ENCODE measurements at places on chromosomes 11 and 22.
A peak's percentile ranks its signal among the peaks of the same experiment; 100 is the strongest.

GRCh38 chr11:64413417-64413816 is 54.5 kb downstream of the RPS6KA4 start:
- DNase-seq = no peak

GRCh38 chr11:115718106-115718505 is 213.9 kb upstream of the CADM1 start:
- no peak for DNase-seq

GRCh38 chr11:86715611-86716010 is 43.2 kb upstream of the ME3 start:
- no peak for DNase-seq

- DNase-seq = no peak
These were observed 796.3 kb upstream of the ANO3 start for GRCh38 chr11:25535467-25536272.

GRCh38 chr11:34161812-34162492 is 56.5 kb downstream of the NAT10 start:
- peak; percentile 63 for DNase-seq

GRCh38 chr22:30675436-30675835 is 7.8 kb upstream of the DUSP18 start:
- DNase-seq = no peak

DNA sequence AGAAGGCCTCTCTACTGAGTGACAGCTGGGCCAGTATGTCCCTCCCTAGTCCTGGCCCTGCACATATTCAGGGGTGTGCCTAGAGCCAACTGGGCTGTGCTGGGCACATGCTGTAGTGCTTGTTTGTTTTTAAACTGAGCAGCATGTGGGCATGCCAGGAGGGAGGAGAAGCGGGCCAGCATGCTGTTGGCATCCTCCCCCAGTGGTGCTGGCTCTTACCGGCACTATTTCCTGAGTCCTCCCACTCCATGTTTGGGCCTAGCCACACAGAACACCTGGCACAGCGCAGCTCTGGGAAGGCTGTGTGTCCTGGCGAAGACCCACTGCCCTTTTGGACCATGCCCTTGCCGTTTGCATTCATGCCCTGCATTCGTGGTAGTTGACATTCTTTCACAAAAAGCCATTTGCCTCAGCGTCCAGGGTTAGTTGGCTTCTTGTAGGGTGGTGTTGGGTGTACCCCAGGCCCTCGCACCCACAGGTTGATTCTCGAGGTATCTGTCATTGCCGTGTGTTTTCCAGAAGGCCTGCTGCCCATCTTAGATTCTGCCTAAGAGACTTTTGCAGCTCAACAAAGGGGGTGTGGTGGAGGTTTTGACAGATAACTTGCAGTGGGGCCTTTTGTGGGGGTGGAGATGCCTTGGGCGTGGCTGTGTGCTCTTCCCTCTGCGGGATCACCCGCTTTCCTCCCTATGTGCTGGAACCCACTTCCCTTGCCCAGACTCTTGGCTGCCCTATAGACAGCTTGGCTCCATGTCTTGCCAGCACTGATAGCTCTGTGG is 13.6 kb downstream of the DGCR8 start:
- no peak for DNase-seq

GRCh38 chr11:96254854-96255253 is 88.1 kb downstream of the MAML2 start:
- no peak for DNase-seq

DNA sequence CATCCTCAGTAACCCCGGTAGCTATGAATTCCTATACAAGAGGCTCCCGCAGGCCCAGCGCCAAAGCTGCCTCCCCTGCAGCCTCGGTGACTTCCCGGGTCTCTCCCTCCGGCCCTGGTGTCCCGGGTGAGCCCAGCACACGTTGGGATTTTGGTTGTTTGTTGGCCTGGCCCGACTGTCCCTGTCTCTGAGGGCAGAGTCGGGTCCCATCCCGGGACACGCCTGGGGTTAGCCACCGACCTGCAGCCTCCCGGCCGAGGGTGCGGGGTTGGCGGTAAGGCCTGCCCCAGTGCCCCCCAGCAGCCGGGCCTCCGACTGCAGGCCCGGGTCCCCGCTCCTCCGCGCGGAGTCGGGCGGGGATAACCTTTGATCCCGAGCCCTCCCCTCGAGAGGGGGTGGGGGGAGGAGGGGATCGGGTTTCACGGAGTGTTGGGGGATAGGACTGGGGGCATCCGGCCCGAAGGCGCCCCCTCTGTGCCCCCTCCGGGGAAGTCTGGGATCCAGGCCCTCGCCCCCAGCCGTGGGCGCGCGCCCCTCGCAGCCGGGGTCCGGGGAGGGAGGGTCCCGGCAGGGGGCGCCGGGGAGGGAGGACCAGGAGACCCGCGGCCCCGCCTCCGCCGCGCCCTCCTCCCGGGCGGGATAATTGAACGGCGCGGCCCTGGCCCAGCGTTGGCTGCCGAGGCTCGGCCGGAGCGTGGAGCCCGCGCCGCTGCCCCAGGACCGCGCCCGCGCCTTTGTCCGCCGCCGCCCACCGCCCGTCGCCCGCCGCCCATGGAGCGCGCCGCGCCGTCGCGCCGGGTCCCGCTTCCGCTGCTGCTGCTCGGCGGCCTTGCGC is at the start of gene FBLN1:
Gene FBLN1, plus strand, starts transcription at position 669 of the 835 bp plus-strand sequence. Its CDS starts 103 bp downstream, at position 772.
- peak; percentile 8 for DNase-seq

GRCh38 chr22:29539105-29539504 is 14.5 kb downstream of the THOC5 start:
- DNase-seq = no peak

DNA sequence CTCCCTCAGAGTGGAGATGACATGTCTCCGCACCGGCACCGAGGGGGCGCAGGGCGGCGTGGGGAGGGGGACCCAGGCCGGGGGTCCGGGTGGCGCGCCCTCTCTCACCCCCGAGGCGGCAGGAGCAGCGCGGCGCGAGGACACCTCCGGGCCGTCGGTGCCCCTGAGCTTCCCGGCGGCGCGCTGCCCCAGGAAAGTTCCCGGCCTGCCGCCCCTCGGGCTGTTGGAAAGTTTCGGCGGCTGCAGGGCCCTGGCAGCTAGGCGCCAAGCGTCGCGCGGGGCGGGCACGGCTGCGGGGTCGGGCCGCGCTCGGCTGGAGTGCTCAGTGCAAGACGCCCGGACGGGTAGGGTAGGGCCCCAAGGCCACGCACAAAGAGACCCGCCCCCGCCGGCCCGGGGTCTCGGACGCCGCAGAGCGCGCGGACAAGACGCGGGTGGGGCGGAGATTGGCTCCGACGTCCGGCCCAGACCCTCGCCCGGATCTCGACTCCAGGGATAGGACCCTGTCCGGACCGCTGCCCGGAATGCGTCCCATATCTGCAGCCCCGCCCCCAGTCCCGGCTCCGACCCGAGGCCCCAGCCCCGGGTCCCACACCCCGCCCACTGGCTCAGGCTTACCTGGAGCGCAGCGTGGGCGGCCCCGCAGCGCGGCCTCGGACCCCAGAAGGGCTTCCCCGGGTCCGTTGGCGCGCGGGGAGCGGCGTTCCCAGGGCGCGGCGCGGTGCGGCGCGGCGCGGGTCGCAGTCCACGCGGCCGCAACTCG is 471 bp downstream of the ARVCF start:
- DNase-seq = peak; percentile 44

- DNase-seq = no peak
These were observed 84.4 kb downstream of the MRTFA start for GRCh38 chr22:40552070-40552469.

DNA sequence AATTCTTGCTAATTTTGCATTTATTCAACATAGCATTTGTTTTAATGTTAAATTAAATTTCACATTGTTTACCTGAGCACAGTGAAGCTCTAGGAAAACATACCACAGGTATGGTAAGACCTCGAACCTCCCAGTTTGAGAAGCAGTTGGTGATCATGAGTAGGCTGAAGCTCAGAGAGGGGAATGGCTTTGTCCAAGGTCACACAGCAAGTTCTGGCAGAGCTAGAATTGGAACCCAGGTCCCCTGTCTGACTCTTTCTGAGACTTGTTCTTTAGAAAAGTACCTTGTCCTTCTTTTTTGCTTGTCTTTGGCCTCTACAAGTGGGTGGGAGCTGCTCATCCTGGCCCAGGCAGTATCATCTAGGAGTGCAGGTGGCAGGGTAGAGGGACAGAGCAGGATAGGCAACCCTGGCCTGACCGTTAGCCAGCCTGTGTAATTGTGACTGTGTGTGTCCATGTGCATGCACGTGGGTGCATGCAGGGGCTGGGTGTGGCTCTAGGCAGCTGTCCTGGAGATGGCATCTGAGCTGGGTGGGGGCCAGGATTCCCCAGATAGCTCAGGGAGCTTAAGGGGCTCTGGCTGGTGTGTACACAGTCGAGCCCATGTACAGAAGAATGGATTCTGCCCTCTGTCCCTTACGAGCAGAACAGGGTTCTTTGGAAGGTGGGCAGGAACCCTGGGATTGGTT is 21.6 kb downstream of the PHLDB1 start:
- no peak for DNase-seq

- DNase-seq = no peak
These were observed 34.3 kb downstream of the INSC start for GRCh38 chr11:15149050-15149449.

- no peak for DNase-seq
These were observed 887.5 kb downstream of the NTM start for GRCh38 chr11:132257871-132258270.

GRCh38 chr11:60378354-60378753 is at the start of gene MS4A7:
Gene MS4A7 (plus strand): TSS chr11:60378532. CDS start chr11:60383142, 4,610 bp downstream.
- peak; percentile 90 for DNase-seq

GRCh38 chr11:128208329-128209137 is 378.8 kb downstream of the ETS1 start:
- no peak for DNase-seq

DNA sequence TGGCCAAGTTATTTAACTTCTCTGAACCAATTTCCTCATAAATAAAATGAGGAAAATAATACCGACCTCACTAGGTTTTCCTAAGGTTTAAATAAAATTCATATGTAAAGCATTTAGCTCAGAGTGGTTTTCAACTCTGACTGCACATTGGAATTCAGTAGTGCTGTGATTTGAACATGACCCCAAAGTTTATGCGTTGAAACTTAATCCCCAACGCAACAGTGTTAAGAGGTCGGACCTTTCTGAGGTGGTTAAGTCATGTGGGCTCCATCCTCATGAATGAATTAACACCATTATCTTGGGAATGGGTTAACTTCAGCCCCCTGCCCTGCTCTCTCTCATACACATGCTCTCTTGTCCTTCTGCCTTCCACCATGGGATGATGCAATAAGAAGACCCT is 322.2 kb downstream of the AASDHPPT start:
- no peak for DNase-seq

- no peak for DNase-seq
These were observed 34.9 kb upstream of the PICALM start for GRCh38 chr11:86103808-86104207.

DNA sequence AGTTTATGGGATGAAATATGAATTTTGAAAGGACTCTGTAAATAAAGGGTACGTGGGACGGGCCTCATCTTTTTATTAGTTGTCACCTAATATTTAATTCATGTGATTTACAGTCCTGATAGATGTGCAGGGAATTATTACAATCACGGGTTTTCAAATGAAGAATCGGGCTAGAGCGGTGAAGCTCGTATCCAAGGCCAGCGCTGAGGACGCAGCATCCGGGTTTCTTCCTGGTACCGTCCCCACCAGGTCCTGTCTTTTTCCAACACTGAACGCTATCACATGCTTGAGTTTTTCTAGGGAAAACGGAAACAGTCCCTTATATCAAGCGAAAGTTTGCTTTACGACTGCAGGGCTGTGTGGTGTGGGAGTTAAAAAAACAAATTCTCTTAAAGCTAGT is 787 bp downstream of the SMDT1 start:
- peak; percentile 21 for DNase-seq

- no peak for DNase-seq
These were observed 9.2 kb downstream of the STARD10 start for GRCh38 chr11:72784662-72785061.

DNA sequence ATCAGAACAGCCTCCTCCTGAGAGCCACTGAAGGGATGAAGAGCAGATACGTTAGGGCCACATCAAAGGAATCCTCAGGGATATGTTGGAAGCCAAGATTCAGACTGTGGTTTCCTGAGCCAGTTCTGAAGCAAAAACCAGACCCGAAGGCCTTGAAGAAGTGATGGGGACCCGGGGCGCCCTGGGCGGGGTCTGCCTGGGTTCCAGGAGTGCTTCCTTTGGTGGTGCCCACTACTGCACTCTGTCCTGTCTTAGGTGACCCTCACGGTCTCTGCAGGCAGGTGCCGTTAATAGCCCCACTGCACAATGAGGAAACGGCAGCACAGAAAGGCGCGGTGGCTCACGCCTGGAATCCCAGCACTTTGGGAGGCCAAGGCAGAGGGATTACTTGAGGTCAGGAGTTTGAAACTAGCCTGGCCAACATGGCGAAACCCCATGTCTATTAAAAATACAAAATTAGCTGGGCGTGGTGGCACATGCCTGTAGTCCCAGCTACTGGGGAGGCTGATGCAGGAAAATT is 12.9 kb upstream of the SH3BP1 start:
- no peak for DNase-seq

DNA sequence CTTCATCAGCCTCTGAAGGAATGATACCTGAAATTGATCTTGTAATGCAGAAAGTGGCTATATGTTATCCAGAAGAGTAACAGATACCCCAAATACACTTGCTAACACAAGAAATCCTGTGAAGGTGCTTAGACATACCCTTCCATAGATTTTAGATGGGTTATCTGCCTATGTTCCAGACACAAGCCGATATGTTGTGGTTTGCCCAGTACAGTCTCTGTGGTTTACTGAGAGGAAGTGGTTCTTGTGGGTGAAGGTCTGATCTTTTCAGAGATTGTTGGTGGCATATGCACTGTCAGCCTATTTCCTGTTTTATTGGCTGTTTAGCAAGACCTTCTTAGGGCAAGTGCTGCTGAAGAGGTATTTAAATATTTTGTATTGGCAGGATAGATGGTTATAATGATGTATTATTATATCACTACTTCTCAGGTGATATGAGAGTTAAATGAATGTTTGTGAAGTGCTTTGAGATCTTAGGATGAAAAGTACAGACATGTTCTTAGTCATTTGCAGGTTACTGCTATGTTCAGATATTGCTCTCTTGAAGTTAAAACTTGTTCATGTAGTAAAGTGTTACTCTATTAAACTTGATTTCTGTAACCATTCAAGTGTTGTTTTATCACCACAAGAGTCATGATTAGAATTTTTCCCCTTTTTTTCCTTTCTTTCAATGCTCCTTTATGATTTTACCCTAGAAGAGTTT is 8.2 kb downstream of the ARHGEF12 start:
- peak; percentile 94 for DNase-seq

GRCh38 chr11:100687630-100688395 is 725 bp downstream of the ARHGAP42 start:
- peak; percentile 25 for DNase-seq

- DNase-seq = peak; percentile 83
These were observed 62.1 kb downstream of the THAP12 start for GRCh38 chr11:76318744-76319384.

- DNase-seq = peak; percentile 38
These were observed 46.1 kb upstream of the RFPL3 start for GRCh38 chr22:32311551-32312071.

DNA sequence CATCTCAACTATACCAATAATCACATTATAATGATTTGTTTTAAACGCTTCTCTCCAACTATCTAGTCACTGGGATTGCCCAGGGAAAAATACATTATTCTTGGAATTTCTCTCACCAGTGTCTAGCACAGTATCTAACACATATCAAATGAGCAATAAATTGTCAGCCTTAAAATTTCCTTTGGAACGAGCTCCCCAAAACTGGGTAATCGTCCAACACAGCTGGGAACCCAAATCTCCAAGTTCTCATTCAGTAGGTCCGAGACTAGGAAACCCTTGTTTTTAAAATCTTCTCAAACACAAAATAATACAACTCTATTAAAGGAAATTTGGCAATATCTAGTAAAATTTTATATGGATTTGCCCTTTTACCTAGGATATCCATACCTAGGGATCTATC is 327.8 kb upstream of the ARHGAP42 start:
- DNase-seq = no peak
